ENCODE measurements at places on chromosomes 16 and 17. TPM values are rescaled to one million over a fixed set of nuclear protein-coding genes. Genes with fewer than 3 reads are reported as not detected.

GRCh38 chr16:648071-648780, 939 bp upstream of the WDR90 start:
- peak overlapping the region; percentile 73 for H3K4me3 ChIP-seq
- H3K4me1 ChIP-seq, result peaks cover 4% of the 10 kb centered on the region
- DNase-seq, result no peak
- H3K36me3 ChIP-seq, result peaks cover 2% of the 10 kb centered on the region
- H3K27ac ChIP-seq, result peak overlapping the region; percentile 89
- no peaks in the 10 kb centered on the region for H3K27me3 ChIP-seq

GRCh38 chr17:80212962-80213642, 7.0 kb downstream of the SGSH start:
- DNase-seq, result no peak
- no peaks in the 10 kb centered on the region for H3K4me1 ChIP-seq
- H3K27me3 ChIP-seq, result no peaks in the 10 kb centered on the region
- peaks cover 9% of the 10 kb centered on the region for H3K36me3 ChIP-seq
- no peak overlapping the region for H3K27ac ChIP-seq
- no peak overlapping the region for H3K4me3 ChIP-seq

DNA sequence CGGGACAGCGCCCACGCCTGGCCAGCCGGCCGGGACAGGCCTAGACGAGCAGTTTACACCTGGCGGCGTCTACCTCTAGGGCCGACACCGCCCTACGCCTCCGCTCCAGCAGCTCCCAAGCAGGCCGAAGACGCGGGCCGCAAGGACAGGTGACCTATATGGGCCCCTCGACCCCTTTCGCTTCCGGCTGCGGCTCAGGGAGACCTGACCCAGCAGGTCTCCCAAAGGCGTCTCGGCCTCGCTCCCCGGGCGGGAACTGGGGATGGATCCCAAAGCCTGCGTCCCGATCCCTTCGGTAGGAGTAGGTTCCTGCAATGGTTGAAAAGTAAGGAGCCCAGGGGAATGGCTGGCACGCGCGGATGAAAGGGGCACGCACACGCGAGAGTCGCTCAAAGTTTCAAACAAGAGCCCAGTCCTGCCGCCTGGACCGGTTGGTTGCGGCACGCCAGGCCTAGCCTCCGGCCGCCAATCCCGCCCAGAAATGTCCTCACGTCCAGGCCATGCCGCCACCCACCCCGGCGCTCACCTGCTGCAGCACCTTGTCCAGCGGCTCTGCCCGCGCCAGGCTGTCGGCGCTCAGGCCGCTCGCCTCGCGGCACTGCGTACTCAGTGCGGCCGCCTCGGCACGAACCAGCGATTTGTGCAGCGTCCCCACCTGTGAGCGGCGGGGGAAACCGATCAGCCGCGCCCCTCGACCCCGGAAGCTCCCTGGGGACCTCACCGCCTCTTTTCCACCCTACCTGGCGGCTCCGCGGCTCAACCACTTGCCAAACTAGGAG, 630 bp downstream of the ESRP2 start:
- peaks cover 13% of the 10 kb centered on the region for H3K36me3 ChIP-seq
- peak; percentile 42 for DNase-seq
- H3K27ac ChIP-seq, result peak overlapping the region; percentile 96
- peaks cover 28% of the 10 kb centered on the region for H3K4me1 ChIP-seq
- peak overlapping the region; percentile 87 for H3K4me3 ChIP-seq

- peak; percentile 20 for DNase-seq
- no peaks in the 10 kb centered on the region for H3K27me3 ChIP-seq
- H3K4me1 ChIP-seq, result peaks cover 36% of the 10 kb centered on the region
These were observed 390 bp downstream of the ZNRF1 start for GRCh38 chr16:74999219-74999608.

DNA sequence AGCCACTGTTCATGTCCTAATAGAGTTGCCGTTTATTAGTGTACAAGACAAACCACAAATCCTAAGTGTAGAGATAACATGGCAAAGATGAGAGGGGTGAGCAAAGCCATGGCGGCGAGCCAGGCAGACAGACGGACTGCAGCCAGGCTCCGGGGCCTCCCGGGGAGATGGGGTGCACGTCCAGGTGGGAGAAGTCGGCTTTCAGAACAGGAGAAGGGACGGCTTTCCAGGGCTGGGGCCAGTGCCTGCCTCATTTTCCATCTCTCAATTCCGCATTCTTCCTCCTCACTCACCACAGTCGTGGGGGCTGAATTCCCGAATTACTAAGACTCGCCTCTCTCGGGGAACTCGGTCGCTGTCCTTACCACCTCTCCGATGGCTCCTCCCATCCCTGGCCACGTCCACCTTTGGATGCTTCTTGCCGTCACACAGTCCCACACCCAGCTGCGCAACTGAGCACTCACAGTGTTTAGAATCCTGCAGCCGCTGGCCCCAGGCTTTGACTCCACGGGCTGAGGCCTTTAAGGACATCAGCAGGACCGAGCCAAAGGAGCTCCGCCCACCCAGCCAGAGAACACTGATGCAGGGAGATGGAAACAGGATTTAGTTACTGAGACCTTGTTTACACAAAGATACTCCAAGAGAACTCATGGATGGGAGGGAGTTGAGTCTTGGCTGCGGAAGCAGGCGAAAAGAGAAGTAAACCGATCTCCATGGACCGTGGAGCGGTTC, 59.7 kb downstream of the RNF112 start:
- DNase-seq, result no peak
- no peaks in the 10 kb centered on the region for H3K27me3 ChIP-seq
- no peak overlapping the region for H3K27ac ChIP-seq
- H3K4me3 ChIP-seq, result no peak overlapping the region

GRCh38 chr16:72126429-72126765, 32.8 kb downstream of the DHX38 start:
- H3K4me1 ChIP-seq, result peaks cover 8% of the 10 kb centered on the region
- H3K27me3 ChIP-seq, result peaks cover 22% of the 10 kb centered on the region
- no peak for DNase-seq
- H3K36me3 ChIP-seq, result no peaks in the 10 kb centered on the region

- H3K36me3 ChIP-seq, result no peaks in the 10 kb centered on the region
- peaks cover 11% of the 10 kb centered on the region for H3K27me3 ChIP-seq
- H3K4me3 ChIP-seq, result no peak overlapping the region
- H3K27ac ChIP-seq, result no peak overlapping the region
- peaks cover 17% of the 10 kb centered on the region for H3K4me1 ChIP-seq
These were observed 16.4 kb upstream of the MARCHF10 start for GRCh38 chr17:62824290-62825131.

DNA sequence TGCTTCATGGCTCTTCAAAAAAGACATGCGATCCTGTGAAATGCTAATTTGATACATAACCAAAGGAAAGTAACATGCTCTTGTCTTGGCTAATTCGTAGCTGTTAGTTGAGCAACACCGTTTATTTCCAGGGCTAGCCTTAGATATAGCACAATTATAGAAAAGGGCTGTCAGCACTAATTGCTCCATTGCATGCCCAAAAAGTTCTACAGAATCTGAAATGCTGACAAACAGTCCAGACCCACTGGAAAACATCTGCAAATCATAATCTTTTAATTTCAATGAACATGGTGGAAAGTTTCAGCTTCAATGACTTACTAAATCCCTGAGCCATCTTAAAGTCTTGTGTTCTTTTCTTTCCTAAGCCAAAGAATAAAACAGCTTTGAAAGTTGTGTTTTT, 42.9 kb upstream of the NUDT7 start:
- H3K4me3 ChIP-seq, result no peak overlapping the region
- H3K4me1 ChIP-seq, result no peaks in the 10 kb centered on the region
- H3K36me3 ChIP-seq, result no peaks in the 10 kb centered on the region
- no peak for DNase-seq

DNA sequence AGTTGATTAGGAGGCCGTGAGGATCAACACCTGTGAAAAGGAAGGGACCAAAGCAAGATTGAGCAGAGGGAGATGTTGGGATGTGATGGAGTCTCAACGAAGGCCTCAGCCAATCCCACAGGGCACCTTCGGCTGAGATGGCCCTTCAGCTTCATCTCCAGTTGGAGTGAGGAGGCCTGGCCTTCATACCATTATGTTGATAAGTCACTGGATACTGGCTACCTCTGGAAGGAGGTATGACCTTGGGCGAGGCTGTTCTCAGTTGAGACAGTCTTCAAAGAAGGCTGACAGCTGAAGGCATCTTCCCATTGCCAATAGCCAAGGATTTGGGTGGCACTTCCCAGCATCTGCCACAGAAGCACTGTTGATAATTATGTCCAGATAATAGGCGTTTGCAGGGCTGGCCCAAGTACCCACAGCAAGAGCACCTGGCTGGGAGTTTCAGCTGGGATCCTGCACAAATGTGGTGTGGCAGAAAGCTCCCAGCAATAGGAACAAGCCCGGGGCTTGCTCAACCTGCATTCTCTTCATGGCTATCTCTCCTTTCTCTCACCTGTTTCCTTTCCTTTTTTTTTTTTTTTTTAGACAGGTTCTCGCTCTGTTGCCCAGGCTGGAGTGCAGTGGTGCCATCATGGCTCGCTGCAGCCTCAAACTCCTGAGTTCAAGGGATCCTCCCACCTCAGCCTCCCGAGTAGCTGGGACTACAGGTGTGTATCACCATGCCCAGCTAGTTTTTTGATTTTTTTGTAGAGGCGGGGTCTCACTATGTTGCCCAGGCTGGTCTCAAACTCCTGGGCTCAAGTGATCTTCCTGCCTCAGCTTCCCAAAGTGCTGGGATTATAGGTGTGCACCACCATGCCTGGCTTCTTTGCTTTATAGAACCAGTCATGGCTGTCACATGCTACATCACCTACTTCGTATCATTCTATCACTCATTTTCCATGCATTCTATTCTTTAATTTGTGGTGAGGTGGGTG, 18.2 kb upstream of the MAP3K14 start:
- peaks cover 3% of the 10 kb centered on the region for H3K27me3 ChIP-seq
- no peaks in the 10 kb centered on the region for H3K36me3 ChIP-seq
- DNase-seq, result no peak

DNA sequence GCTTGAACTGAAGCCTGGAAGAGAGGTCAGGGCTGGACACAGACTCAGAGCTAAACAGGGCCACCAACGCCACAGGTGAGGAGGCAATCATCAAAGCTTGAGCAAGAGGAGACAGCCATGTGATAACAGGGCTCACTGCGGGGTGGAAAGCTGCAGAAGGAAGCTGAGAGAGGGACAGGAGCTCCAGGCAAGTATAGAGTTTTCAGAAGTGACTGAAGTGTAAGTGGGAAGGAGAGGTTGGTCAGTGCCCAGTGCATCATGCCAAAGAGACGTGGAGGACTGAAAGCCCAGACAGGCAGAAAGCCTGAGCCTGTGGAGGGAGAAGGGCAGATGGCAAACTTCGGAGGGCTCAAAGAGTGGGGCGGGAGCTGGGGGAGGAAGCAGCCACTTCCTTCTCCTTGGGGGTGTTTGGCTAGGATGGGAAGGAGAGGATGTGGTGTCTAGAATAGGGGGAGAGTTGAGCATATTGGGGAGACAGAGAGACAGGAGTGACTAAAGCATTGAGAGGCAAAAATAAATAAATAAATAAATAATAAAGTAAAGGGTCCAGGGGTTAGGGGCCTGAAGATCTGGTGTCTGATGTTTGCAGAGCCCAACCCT, 2.6 kb downstream of the KIFC3 start:
- peak overlapping the region; percentile 50 for H3K4me3 ChIP-seq
- H3K27ac ChIP-seq, result no peak overlapping the region
- peaks cover 54% of the 10 kb centered on the region for H3K4me1 ChIP-seq
- no peaks in the 10 kb centered on the region for H3K36me3 ChIP-seq
- H3K27me3 ChIP-seq, result peaks cover 20% of the 10 kb centered on the region
- no peak for DNase-seq

The GRN gene
- total RNA-seq, result 97.9 TPM

The CHTF18 gene
- 90.0 TPM for total RNA-seq

The HLF gene
- total RNA-seq, result 0.41 TPM

The SMIM22 gene
- not detected for total RNA-seq
